ENCODE measurements at places on chromosomes 6 and 20.

GRCh38 chr6:72959821-72960220, 265.5 kb downstream of the KHDC1L start:
- no peak for DNase-seq

DNA sequence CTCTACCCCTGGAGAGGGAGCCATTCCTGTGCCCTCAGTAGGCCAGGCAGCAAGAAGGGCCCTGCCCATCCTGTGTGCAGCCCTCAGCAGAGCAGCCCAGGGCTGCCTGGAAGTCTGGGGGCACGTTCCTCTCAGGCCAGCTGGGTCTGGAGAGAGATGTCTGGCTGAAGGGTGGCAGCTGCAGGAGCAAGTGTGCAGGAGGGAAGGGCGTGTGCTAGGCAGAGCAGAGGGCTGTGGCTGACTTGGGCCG, 62.7 kb downstream of the NOL4L start:
- DNase-seq, result no peak

DNA sequence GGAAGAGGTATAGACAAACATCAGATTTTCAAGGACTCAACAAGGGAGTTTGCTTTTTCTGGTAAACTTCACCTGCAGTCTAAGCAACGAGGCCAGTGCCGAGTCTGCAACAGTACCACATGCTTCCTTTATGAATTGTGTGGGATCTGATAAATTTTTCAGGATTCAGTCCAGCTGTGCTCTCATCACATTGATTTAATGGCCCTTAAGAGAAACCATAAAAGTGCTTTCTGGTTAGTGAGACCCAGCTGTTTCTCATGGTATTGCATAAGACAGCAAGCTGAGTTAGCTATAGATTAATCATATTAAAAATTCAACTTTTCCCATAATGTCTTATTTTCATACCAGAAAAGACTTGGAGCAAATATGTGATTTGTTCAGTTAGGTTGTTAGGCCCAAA, 291.4 kb downstream of the CENPW start:
- DNase-seq, result no peak

GRCh38 chr6:133165235-133165634, 75.9 kb upstream of the EYA4 start:
- no peak for DNase-seq

DNA sequence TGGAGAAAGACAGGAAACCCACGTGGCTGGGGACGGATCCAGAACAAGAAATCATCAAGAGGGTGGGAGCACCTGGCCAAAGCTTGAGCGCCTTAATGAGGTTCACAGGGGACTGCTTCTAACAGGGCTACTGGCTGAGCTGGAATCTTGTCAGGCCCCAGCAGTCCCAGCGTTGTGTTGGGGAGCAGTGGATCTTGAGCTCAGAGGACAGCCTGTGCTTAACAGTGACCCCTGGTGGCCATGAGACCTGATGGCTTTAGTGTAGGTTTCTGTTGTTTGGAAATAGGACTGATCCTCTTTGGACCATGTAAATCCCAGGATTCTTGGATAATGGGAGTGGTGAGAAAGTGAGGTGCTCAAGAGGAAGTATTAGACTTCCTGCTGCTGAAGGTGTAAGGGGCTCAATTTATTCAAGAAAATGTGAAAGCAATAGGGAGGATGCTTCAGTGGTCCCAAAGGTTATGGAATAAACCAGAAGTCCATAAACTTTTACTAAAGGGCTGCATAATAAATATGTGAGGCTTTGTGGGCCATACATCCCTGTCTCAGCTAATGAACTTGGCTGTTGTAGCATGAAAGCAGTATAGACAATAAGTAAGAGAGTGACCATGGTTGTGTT, 216.2 kb downstream of the NFATC2 start:
- peak; percentile 9 for DNase-seq

- no peak for DNase-seq
Measured at GRCh38 chr6:52400313-52401041, 19.7 kb upstream of the EFHC1 start.

- no peak for DNase-seq
Measured at GRCh38 chr6:121848523-121849255, 413.2 kb downstream of the GJA1 start.

- no peak for DNase-seq
Measured at GRCh38 chr20:49821870-49822331, 9.3 kb downstream of the SLC9A8 start.

GRCh38 chr6:160297310-160297709, 38.7 kb upstream of the SLC22A2 start:
- DNase-seq, result no peak

Measured in stimulated activated CD4-positive, alpha-beta T cell treated with anti-CD3 and anti-CD28 coated beads, Interleukin-1b, Interleukin-23, amount 100 ng/mL, for 1 hour (primary cell).